ENCODE measurements at places on chromosomes 12 and 14.
A peak's percentile ranks its signal among the peaks of the same experiment; 100 is the strongest.

DNA sequence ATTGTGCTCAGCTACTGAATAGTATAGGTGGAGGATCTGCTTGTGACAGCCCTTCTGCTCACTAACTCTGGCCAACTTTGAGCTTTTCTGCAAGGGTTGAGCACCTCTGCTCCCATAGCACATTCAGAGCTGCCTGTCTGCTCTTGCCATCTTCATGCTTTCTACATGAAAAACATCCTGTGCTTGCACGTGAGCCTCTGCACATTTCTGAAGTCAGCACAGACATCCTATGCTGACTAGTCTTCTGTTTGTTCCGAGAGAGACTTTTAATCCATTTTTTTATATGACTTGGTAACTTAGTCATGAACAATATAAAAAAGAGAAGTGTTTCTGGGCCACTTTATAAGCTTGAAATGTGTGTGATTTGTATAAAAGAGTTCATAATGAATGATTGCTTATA, 969.3 kb downstream of the TMTC2 start:
- DNase-seq = no peak

GRCh38 chr12:32949815-32950214, 53.2 kb upstream of the PKP2 start:
- no peak for DNase-seq

- DNase-seq = no peak
Measured at GRCh38 chr14:77303417-77304156, 17.1 kb downstream of the POMT2 start.

GRCh38 chr12:60259225-60259624, 663.4 kb downstream of the SLC16A7 start:
- no peak for DNase-seq

- DNase-seq = no peak
Measured at GRCh38 chr12:79848339-79848738, 86.6 kb downstream of the PPP1R12A start.

DNA sequence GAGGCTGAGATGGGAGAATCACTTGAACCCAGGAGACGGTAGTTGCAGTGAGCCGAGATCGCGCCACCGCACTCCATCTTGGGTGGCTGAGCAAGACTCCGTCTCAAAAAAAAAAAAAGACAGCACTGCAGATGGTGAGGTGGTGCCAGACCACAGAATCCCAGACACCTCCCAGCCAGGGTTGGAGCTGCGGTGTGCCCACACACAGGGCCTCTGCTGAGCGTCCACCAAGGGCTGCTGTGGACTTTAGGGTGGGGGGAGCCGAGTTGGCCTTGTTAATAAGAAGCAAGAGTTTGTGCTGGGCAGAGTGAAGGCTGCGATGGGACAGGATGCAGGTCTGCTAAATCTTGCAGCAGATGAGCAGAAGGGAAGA, 14.2 kb downstream of the KMT5A start:
- DNase-seq = no peak

DNA sequence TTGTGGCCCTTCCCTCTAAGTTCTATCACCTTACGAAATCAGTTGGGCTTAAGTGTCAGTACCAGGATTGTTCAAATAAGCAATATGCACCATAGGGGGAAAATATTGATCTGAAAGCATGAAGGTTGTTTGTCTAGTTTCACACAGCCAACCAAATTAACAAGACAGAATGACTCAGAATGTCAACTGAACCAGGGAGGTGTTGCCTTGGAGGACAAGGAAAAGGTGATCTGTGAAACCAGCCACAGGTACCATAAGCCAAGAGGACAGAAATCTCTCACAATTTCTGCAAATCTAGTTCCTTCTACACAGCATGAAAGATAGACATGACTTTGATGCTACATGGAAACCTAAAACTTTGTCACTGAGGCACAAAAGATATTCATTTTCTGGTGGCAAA, 297.9 kb downstream of the BCL11B start:
- DNase-seq = no peak

- peak; percentile 32 for DNase-seq
Measured at GRCh38 chr14:22071006-22071405, 397.4 kb upstream of the OR4E1 start.

- DNase-seq = no peak
Measured at GRCh38 chr14:71122866-71123565, 215.8 kb downstream of the PCNX1 start.

GRCh38 chr14:95322651-95323050, 2.9 kb upstream of the CLMN start:
- DNase-seq = no peak

GRCh38 chr14:95121911-95122620, 35.3 kb downstream of the DICER1 start:
- DNase-seq = no peak

- DNase-seq = no peak
Measured at GRCh38 chr12:111638556-111638955, 39.4 kb upstream of the ATXN2 start.

DNA sequence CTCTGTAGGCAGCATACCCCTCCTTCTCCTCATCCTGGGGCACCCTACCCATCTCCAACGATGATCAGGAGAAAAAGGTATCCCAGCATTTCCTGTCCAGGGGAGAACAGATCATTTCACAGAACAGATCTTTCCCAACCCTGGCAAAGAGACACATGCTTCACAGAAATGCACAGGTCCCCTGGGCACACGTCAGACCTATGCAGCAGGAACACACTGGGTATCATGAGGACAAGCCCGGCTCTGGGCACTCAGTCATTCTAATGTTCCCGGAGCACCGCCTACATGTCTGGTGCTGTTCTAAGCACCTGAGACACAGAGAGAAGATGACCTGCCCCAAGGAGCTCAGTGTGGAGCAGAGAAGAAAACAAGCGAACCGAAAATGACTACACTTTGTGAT, 56.2 kb downstream of the ACTN1 start:
- no peak for DNase-seq

DNA sequence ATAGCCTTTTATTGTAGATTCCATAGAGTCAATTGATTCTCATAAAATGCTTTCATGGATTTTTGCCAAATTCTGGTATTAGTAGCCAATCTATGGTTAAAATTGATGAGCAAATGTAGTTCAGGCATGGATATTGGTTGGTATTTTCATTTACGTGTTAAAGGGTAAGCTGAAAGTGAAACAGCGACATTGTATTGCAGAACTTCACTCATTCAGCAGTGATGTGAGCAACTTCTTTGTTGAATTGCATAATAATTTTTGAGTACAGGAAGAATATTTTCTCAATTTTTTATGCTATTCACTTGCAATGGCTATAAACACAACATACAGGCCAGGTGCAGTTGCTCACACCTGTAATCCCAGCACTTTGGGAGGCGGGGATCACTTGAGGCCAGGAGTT, 24.2 kb upstream of the FAM222A start:
- no peak for DNase-seq

- peak; percentile 48 for DNase-seq
Measured at GRCh38 chr14:69242311-69243224, 17.4 kb upstream of the GALNT16 start.

DNA sequence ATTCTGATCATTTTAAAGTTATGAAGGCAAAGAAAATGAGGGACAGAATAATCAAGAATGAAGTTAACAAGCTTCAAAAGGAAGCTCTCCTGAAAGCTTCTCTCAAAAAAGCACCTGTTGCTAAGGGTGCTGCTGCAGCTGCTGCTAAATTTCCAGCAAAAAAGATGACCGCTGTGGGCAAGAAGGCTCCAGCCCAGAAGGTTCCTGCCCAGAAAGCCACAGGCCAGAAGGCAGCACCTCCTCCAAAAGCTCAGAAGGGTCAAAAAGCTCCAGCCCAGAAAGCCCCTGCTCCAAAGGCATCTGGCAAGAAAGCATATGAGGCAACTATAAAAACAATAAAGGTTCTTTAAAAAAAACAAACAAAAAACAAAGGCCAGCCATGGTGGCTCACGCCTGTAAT, 52.7 kb upstream of the NR2C1 start:
- no peak for DNase-seq

DNA sequence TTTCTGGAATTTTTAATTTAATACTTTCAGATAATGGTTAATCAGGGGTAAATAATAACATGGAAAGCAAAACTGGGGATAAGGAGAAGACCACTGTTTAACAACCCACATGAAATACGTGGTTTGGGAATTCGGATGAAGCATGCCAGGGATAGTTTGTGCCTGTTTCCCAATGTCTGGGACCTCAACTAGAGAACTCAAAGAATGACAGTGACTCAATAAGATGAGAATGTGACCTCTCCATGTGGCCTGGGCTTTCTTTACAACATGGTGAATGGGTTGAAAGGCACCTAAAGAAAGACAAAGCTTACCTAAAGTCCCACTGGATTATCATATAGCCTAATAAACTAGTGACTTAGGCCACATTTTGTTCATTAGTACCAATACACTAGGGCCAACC, 460.3 kb upstream of the LRFN5 start:
- DNase-seq = no peak

DNA sequence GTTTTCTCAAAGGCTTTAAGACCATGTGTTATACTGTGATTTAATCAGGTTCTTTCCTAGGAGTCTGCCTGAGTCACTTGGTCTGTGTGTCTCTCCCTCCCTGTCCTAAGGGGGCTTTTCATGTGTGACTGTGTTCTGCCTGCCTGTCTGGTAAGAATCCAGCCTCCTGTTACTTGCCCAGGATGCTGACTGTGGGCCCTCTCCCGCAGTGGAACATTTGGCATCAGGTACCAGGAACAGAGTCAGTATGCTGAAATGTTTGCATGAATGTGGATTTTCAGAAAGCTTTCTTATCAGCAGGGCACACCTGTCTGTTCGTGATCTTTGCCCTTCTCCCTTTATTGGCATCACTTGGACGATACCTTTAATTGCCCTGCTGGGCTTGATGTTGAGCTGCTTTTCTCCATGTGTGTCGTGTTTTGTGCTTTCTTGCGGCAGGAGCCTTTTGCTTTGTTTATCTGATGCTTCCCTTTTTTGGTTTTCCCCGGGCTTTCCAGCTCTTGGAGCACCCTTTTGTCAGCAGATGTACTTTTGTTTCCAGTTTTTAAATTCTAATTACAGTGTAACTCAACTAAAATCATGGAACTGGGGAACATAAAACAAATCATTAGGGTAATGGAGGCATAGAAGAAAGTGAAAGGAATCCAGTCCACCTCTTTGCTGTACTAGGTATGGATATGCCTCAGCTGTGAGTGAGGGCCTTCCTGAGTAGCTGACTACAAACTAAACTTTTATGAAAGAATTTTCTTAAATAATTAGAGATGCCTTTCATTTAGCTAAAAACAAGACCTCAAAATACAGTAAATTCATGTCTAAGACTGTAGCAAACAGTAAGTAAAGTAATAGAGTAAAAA, 72.5 kb downstream of the TRAF3 start:
- no peak for DNase-seq

- DNase-seq = no peak
Measured at GRCh38 chr12:96140174-96140573, 54.0 kb upstream of the ELK3 start.

DNA sequence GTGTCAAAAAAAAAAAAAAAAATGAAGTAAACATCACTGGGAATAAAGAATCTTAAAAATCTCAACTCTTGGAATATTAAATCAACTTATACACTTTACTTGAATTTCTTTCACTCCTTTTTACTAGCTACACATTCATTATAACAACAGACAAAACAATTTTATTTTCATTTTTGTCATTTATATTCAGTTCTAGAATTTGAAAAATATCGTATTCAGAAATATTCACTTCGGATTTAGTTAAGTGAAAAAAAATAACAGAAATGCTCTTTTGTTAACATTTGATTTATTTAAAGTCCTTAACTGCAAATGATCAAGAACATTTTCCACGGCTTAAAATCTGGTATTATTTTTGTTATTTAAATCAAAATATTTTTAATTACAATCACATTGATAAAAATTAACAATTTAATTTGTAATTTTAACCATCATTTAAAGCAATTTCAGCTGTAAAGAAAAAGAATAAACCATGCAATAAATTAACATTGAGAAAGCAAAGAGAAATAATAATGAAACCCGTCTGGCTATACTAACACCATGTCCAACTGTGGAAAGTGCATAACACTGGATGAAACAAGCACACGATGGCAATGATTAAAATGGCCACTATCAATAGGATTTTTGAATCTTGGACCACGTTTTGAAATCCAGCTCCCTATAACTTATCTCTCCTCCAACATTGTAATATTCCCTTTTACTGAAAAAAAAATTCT, 5.2 kb downstream of the FOXA1 start:
- DNase-seq = no peak
